ENCODE measurements at places on chromosomes 5 and 9.

DNA sequence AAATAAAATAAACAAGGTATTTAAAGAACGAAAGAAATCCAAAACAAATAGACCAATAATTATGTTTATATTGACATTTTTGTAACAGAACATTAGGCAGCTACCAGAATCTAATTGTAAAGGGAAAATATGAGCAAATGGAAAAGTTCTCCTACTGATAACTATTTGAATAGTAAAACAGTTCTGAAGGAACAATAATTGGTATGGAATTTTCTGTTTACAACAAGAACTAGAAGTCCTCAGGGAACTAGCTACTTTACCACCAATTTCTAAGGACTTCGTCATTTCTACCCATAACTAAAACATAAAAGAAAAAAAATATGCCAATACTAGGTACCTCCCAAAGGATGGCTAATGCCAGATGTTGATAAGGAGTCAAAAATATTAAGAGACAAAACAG lies 58.5 kb downstream of the AP3B1 start:
- no peaks in the 10 kb centered on the region for H3K36me3 ChIP-seq
- no peak overlapping the region for H3K4me3 ChIP-seq
- no peak for DNase-seq
- H3K27ac ChIP-seq: no peak overlapping the region
- no peaks in the 10 kb centered on the region for H3K27me3 ChIP-seq

GRCh38 chr9:91193658-91194391 lies 167.9 kb downstream of the AUH start:
- H3K27me3 ChIP-seq: no peaks in the 10 kb centered on the region
- peak overlapping the region; percentile 60 for H3K4me3 ChIP-seq
- peak; percentile 17 for DNase-seq
- H3K36me3 ChIP-seq: no peaks in the 10 kb centered on the region
- peaks cover 11% of the 10 kb centered on the region for H3K4me1 ChIP-seq

- H3K4me3 ChIP-seq: no peak overlapping the region
- no peaks in the 10 kb centered on the region for H3K36me3 ChIP-seq
Observed at GRCh38 chr5:32023816-32024215, 150.3 kb downstream of the GOLPH3 start.

- peaks cover 4% of the 10 kb centered on the region for H3K27me3 ChIP-seq
- H3K4me3 ChIP-seq: no peak overlapping the region
- DNase-seq: no peak
- H3K4me1 ChIP-seq: no peaks in the 10 kb centered on the region
Observed at GRCh38 chr9:135086597-135087488, 625 bp upstream of the OLFM1 start.

DNA sequence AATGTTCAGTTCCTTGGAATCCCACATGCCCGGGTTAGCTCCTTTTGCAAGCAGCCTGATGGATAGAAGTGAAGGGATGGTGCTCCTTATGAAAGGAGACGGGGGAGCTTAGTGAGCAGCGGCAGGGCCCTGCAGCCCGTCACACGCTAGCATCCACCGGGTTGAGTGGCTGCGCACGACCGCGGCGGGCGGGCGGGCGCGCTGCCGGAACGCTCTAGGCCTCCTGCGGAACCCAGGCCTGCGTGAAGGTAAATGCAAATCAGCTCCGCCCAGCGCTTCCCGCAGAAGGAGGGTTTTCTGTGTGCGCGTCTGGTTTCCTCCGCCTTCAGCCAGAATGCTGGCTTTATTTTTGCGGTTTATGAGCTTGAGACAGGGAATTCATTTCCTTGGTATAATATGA lies 19.8 kb downstream of the IL12B start:
- H3K27ac ChIP-seq: no peak overlapping the region
- DNase-seq: no peak
- peaks cover 4% of the 10 kb centered on the region for H3K4me1 ChIP-seq
- H3K4me3 ChIP-seq: no peak overlapping the region

DNA sequence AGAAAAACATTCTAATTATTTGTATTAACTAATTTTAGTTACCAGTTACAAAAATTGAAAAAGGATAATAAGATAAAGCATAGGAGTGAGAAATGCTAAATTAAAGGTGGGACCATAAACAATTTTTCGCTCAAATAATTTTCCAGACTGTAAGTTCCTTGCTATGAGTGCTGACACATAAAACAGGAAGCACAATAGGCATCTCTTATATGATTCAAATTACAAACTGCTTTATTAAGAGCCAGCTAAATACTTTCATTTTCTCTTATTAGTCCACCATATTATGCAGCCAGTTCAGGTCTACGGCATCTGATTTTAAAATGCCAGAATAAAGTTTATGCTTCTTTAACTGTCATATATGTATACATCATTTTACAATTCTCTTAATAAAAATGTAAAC lies 4.4 kb downstream of the RC3H2 start:
- peaks cover 26% of the 10 kb centered on the region for H3K4me1 ChIP-seq
- H3K4me3 ChIP-seq: peak overlapping the region; percentile 33
- DNase-seq: no peak
- H3K27ac ChIP-seq: peak overlapping the region; percentile 49
- peaks cover 4% of the 10 kb centered on the region for H3K36me3 ChIP-seq

DNA sequence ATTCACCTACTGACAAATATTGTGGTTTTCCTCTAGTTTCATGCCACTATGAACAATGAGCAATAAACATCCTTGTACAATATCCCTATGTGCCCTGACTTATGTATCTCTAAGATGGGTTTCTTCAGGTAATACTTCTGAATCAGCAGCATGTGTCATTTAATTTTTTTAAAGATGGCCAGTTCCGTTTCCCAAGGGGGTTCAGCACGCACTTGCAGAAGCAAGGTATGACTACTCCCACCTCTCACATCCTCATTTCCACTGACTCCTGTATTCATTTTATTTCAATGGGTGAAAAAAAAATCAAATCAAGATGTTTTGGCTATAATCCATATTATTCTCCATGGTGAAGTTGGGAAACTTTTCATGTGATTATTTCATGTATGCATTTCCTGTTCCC lies 14.7 kb upstream of the ADAMTS19 start:
- H3K4me3 ChIP-seq: no peak overlapping the region
- H3K27me3 ChIP-seq: no peaks in the 10 kb centered on the region
- no peaks in the 10 kb centered on the region for H3K4me1 ChIP-seq
- H3K36me3 ChIP-seq: no peaks in the 10 kb centered on the region

GRCh38 chr9:93174976-93175375 lies 9.0 kb upstream of the WNK2 start:
- H3K4me1 ChIP-seq: peaks cover 3% of the 10 kb centered on the region
- H3K27ac ChIP-seq: no peak overlapping the region
- DNase-seq: no peak
- H3K27me3 ChIP-seq: no peaks in the 10 kb centered on the region
- no peaks in the 10 kb centered on the region for H3K36me3 ChIP-seq
- H3K4me3 ChIP-seq: no peak overlapping the region

DNA sequence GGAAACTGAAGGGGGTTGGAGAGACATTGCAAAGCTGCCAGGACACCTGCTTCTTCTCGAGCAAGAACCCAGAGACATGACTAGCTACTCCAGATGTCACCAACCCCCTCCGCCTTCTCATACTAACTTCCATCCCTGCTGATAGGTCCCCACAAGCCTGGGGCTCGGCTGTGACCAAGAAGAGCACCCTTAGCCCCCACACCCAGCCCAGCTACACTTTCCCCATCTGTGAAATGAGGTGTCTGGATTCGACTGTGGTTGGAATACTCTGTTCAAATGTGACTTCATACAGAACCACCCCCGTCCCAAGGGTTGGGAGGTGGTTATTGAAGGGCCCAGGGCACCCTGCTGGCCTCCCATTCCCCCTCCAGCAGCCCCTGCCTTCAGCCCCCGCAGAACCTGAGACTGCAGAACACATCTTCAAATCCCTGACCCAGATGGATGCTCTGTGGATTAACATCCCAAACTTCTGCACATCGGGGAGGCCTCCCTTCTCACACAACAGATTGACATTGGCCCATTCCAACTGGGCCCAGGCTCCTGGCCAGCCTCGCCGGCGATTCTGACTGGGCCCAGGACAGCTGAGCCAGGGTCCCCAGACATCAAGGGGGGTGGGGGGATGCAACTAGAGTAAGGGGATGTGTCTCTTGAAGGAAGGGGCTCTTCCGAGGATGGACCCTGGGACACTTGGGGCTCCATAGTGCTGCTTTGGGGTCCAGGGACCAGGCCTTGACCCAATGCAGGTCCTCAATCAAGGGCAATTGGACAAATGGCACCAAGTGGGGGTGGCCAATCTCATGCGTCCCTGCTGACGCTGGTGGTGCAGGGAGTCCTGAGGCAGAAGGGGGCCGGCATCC lies 21.7 kb upstream of the FIBCD1 start:
- no peak overlapping the region for H3K27ac ChIP-seq
- no peak for DNase-seq
- no peaks in the 10 kb centered on the region for H3K36me3 ChIP-seq
- no peak overlapping the region for H3K4me3 ChIP-seq
- H3K27me3 ChIP-seq: no peaks in the 10 kb centered on the region
- H3K4me1 ChIP-seq: no peaks in the 10 kb centered on the region

- H3K4me3 ChIP-seq: no peak overlapping the region
- H3K27me3 ChIP-seq: no peaks in the 10 kb centered on the region
- no peak overlapping the region for H3K27ac ChIP-seq
- no peaks in the 10 kb centered on the region for H3K36me3 ChIP-seq
- DNase-seq: no peak
Observed at GRCh38 chr5:16666130-16666882, 49.5 kb upstream of the RETREG1 start.

DNA sequence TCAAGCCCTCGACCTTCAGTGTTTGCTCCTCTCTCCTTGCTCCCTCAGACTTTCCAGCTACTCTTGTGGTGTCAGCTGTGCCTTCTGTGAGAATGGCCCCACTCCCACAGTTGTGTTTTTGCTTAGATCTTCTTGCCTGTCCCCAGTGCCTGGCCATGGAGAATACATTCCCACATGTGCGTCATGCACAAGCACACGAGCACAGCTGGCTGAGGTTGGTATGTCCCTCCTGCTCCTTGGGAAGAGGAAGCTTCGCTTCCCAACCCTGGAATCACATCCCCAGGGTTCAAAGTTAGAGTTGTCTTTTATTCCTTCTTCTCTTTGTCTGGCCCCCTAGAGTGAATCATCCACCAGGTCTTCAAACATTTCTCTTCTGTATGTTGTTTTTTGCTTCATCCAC lies 518.6 kb downstream of the CCDC171 start:
- no peak overlapping the region for H3K27ac ChIP-seq
- H3K36me3 ChIP-seq: no peaks in the 10 kb centered on the region
- H3K4me3 ChIP-seq: no peak overlapping the region
- H3K27me3 ChIP-seq: no peaks in the 10 kb centered on the region
- no peak for DNase-seq

GRCh38 chr5:146561711-146562110 lies 45.7 kb upstream of the GPR151 start:
- DNase-seq: no peak
- H3K4me3 ChIP-seq: no peak overlapping the region
- no peaks in the 10 kb centered on the region for H3K4me1 ChIP-seq
- no peaks in the 10 kb centered on the region for H3K36me3 ChIP-seq
- no peak overlapping the region for H3K27ac ChIP-seq

DNA sequence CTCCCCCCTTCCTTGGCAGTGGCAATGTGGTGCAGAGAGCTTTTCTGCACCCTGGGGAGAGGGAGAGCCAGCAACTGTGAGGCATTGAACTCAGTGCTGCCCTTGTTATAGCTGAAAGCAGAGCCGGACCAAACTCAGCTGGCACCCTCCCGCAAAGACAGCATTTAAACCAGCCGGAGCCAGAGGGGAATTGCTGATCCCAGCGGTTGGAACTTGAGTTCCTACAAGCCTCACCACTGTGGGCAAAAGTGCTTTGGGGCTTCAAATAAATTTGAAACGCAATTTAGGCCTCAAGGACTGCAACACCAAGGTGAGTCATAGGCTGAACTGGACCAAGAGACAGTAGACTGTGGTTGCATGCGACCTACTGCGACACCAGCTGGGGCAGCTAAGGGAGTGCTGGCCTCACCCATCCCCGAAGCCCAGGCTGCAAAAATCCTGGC lies 207.6 kb upstream of the CDKN2B start:
- no peaks in the 10 kb centered on the region for H3K36me3 ChIP-seq
- no peaks in the 10 kb centered on the region for H3K4me1 ChIP-seq
- no peak overlapping the region for H3K4me3 ChIP-seq
- no peak overlapping the region for H3K27ac ChIP-seq
- H3K27me3 ChIP-seq: no peaks in the 10 kb centered on the region
- DNase-seq: no peak

GRCh38 chr5:28603869-28604268 lies 1565.5 kb upstream of the CDH9 start:
- H3K4me3 ChIP-seq: no peak overlapping the region
- H3K4me1 ChIP-seq: no peaks in the 10 kb centered on the region
- H3K36me3 ChIP-seq: no peaks in the 10 kb centered on the region
- no peaks in the 10 kb centered on the region for H3K27me3 ChIP-seq
- no peak for DNase-seq

- H3K36me3 ChIP-seq: no peaks in the 10 kb centered on the region
- no peak for DNase-seq
- H3K4me1 ChIP-seq: peaks cover 5% of the 10 kb centered on the region
- no peak overlapping the region for H3K4me3 ChIP-seq
- H3K27me3 ChIP-seq: peaks cover 14% of the 10 kb centered on the region
Observed at GRCh38 chr5:173297813-173298212, 30.4 kb downstream of the STC2 start.

DNA sequence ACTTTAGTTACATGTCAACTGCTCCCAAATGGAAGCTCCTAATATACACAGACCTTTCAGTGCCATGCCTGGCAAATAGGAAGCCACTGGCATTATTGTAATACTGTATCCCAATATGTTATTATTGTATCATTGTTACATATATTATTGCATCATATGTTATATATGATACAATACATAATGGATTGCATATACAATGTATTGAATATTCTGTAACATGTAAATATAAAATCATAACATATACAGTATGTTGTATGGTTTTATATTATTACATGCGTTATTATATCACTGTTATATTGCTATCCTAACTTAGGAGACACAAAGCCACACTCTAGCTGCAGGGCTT lies 38.5 kb downstream of the RAPGEF1 start:
- H3K4me3 ChIP-seq: no peak overlapping the region
- H3K36me3 ChIP-seq: no peaks in the 10 kb centered on the region
- DNase-seq: no peak

DNA sequence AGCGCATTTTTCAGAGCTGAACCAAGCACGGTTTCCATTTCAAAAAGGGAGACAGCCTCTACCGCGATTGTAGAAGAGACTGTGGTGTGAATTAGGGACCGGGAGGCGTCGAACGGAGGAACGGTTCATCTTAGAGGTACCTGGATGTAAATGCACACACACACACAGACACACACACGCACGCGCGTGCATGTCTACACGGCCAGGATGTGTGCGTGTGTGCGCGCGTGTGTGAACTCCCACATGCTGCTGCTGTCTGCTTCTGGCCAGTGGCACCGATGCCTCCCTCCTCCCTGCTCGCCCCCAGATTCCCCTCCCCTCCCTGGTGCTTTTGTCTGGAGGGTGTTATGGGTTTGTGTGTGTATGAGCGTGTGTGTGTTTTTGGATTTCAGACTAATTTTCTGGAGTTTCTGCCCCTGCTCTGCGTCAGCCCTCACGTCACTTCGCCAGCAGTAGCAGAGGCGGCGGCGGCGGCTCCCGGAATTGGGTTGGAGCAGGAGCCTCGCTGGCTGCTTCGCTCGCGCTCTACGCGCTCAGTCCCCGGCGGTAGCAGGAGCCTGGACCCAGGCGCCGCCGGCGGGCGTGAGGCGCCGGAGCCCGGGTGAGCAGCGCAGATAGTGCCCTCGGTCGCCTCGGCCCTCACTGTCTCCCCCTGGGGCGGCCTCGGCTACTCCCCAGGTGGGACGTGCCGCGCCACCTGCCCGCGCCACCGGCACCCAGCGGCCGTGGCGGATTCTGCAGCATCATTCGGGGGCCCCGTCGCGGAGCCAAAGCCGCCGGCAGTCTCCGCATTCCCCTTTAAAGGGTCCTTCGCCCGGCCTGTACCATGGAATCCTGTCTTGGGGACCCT lies at the start of gene NTRK2:
Gene NTRK2 (plus strand): TSS at position 442 of the 850 bp plus-strand sequence. CDS start 1,020 bp downstream, outside the sequence.
- H3K27ac ChIP-seq: no peak within 1 kb of the TSS
- DNase-seq: no peak
- no peaks in the 10 kb centered on the region for H3K36me3 ChIP-seq
- H3K4me1 ChIP-seq: no peaks in the 10 kb centered on the region
